ENCODE measurements at places on chromosomes 16 and 17. TPM values are rescaled to one million over a fixed set of nuclear protein-coding genes. Genes with fewer than 3 reads are reported as not detected.

- DNase-seq, result no peak
These were observed 389 bp downstream of the DUS1L start for GRCh38 chr17:82065193-82065637.

- DNase-seq, result no peak
These were observed 59.0 kb downstream of the ARHGAP17 start for GRCh38 chr16:24955975-24956731.

GRCh38 chr16:65743558-65743957 is 621.7 kb upstream of the CDH11 start:
- no peak for DNase-seq

DNA sequence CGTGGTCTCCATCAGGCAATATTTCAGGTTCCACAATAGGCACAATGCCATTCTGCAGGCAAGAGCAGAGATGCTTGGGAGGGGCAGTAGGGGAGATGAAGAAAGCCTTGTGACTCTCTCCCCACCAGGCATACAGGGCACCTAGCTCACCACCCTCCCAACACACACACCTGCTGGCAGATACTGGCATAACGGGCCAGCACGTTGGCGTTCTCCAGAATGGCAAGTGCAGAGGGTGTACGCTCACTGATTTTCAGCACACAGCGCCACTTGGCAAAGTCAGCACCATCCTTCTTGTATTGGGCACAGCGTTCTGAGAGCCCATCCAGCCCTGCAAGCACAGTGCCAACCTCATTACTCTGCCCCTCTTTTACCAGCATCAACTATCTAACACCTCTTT is 2.2 kb downstream of the ALDOC start:
- no peak for DNase-seq

DNA sequence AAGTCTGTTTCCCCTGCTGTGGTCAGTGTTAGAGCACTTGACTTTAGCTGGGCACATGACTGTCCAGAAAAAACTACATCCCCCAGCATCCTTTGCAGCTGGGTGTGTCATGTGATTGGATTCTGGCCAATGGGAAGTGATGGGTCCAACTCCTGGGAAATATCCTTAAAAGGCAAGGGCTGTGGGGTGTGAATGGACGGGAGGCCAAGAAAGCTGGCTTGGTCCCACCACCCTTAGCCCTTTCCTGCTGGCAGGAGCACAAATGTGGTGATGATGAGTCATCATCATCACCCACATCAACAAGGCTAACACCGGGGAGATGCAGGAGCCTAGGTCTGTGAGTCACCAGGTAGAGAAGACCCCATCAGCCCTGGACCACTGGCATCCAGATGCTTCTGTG is 341.7 kb downstream of the C16orf95 start:
- no peak for DNase-seq

DNA sequence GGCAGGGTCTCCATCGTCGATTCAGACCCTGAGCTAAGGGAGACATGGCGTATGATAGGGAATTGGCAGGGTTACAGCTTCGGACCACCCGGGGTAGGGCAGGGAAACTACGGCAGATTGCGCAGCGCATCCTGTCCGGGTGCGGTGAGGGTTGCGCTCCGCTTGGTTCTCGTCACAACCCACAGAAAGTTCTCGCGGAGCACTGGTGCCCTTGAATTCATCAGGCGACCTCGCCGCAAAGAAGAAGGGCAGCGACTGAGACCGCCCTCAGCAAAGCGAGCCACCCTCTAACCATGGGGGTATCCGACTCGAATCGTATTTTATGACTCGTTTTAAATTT is 1.2 kb downstream of the HS3ST3B1 start:
- peak; percentile 41 for DNase-seq

DNA sequence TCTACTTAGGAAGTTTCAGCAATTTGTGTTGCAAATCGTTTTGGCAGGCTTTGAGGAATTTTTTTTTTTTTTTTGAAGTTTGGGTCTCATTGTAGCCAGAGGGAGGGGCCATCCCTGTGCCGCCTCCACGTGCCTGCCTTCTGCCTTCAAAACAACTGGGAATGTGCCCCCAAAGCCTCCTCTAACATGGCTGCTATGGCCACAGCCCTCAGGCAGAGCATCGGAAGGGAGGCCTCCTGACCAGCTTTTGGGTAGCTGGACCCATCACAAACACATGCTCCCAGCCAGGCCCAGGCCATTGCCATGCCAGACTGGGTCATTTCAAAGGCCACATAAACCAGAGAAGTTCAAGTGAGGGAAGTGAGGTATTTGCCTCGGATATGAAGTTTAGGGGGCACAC is 21.5 kb downstream of the C16orf82 start:
- no peak for DNase-seq

DNA sequence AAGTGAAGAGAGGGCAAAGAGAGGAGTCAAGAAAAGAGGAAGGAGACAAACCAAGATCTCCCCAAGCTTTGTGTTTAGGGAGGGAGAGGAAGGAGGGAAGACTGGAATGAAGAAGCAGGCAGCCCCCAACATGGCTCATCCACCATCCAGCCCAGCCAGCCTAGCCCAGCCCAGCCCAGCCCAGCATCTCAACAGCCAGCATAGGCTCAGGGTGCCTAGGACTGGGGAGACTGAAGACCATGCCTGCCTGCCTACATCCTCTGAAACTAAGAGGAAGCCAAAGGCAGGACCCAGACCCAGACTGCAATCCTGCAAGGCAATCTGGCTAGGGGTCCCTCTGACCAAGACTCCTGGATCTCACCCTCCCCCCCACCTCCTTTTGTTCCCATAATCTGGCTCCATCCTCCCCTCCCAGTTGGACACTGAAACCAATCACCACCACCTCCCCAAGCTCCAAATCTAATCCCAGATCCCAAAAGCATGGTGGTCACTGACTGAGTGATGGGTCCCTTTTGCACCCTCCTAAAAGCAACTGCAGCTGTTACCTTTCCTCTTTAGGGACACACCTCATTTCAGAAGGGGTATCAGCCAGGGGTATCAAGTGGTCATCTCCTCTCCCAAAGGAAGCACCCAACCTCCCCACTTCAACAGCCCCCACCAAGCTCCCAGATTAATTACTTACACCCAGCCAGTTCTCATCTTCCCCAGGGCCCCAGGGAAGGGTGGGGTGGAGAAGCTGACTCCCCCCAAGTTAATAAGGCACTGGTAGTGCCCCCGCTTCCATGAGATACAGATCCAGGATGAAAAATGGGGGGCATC is 1.2 kb downstream of the HDAC5 start:
- DNase-seq, result no peak

DNA sequence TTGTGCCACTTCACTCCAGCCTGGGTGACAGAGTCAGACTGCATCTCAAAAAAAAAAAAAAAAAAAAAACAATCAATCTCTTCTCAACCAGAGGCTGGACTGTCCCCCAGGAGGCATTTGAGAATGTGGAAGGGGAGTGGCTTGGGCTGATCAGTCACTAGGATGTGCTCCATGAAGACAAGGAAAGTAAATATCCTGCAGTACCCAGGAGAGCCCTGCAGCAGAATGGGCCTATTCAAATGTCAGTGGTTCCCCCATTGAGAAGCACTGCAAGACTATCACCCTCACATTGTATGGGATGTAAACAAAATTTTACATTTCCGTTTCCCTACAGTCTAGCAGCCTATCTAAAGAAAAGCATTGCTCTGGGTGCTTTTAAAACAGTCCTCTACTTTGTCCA is 70.3 kb downstream of the DNAH9 start:
- no peak for DNase-seq

DNA sequence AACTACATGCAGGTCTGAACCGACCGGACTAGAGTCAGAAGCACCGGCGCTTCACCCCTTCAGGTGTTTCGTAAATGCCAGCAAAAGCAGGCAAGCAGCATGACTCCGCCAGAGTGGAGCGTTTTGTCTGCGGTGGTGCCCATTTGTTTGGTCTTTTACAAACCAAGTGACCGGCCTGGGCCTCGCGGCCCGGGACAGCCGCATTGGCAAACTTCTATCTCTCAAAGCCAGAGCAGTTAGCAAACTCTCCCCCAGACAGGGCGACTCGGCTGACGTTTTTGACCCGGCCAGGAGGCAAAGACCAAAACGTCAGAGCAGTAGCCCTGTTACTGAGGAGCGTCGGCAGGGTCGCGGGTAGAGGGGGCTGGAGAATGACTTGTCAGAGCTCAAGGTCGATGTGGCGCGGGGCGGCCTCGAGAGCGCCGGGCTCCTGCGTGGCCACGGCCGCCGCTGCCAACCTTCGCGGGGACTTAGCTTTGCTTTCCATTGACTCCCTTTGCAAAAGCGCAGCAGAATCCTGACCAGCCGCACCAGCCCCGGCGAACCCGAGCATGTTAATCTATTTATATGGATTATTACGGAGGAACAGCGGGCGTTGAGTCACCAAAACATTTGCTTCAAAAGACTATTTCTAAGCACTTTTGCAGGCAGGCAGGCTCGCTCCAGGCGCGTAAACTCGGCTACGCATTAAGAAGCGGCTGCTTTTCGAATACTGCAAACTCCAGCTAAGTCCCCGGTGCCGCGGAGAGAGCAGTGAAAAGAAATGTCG is 763 bp upstream of the SOX9 start:
- DNase-seq, result peak; percentile 50

- DNase-seq, result peak; percentile 22
These were observed 20.8 kb upstream of the CLEC18C start for GRCh38 chr16:70152578-70153302.

- DNase-seq, result no peak
These were observed 507.2 kb upstream of the EEF2KMT start for GRCh38 chr16:5604770-5605169.

GRCh38 chr17:70848785-70849184 is 679.5 kb downstream of the KCNJ2 start:
- DNase-seq, result no peak

- no peak for DNase-seq
These were observed 4.5 kb upstream of the ACSF2 start for GRCh38 chr17:50421308-50422051.

The GCGR gene
- not detected for total RNA-seq

The NDRG4 gene
- total RNA-seq, result 121 TPM

The CSF3 gene
- total RNA-seq, result 1.2 TPM

The PRSS36 gene
- 3.0 TPM for total RNA-seq

The KRT24 gene
- not detected for total RNA-seq

The ARHGDIG gene
- 4.9 TPM for total RNA-seq

The KRT40 gene
- not detected for total RNA-seq

The CDH5 gene
- 40.3 TPM for total RNA-seq
